HCT116 (cell line): ENCODE measurements at places on chromosomes 5 and 9. TPM values are rescaled to one million over a fixed set of nuclear protein-coding genes. Genes with fewer than 3 reads are reported as not detected.

DNA sequence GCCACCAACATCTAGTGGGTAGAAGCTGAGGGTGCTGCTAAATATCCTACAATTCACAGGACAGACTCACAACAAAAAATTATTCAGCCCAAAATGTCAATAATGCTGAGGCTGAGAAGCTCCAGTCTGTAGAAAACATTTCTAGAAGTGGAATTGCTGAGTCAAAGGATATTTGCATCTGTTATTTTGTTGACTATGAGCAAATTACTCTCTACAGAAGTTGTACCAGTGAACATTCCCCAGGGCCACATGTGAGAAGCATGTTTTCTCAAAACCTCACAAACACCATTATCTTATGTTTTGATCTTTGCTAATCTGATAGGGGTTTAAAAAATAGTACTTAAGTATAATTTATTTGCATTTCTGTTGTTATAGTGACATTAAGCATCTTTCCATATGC is 15.4 kb downstream of the ITK start:
- no peak for DNase-seq

- DNase-seq = no peak
Measured at GRCh38 chr9:37430841-37431597, 8.5 kb downstream of the GRHPR start.

DNA sequence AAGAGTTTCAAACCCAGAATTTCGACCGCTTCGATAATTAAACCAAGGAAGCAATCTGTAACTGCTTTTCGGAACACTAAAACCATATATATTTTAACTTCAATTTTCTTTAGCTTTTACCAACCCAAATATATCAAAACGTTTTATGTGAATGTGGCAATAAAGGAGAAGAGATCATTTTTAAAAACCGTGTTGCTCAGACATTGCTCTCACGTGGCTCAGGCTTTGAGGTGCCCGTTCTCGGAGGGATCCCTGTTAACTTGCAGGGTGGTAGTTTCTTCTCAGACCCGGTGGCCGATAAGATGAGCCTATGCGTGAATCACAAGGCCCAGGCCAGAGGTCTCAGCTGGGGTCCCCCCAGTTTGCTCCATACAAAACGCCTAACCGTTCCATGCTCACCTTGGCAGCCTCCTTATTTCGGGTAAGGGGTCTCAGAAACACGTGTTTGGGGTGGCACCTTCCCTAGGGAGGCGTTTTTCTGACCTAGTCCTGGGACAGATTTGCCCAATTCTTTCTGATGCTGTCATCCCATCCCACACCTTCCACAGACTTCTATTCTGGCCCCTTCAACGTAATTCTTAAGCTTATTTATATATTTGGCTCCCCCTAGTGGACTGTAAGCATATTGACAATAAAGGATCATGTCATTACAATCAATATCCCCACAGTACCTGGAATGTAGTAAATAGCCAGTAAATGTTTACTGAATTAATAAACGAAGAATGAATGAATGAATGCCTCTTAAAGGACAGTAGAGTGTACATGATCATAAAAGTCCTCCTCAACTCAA is 48.1 kb downstream of the THBS4 start:
- peak; percentile 71 for DNase-seq

SLC6A19 gene
- not detected for total RNA-seq
